ENCODE measurements at places on chromosomes 12 and 14. TPM values are rescaled to one million over a fixed set of nuclear protein-coding genes. Genes with fewer than 3 reads are reported as not detected.

DNA sequence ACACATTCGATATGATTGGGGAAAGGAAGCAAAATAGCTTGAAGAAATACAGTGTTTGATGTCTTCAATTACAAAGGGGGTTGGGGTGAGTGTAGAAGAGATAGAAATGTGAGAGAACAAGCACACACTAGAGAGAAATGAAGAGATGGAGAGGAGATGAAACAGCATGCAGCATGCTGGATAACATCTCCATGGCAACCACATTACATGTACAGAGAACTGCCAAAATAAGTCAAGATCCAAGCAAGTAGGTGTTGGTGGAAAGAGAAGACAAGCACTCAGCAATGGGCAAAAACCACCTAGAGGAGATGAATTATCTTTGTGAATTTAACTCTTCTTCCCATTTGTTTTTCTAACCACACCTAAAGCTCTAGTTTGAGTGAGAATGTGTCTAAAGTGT, 289.8 kb downstream of the GRIN2B start:
- no peak overlapping the region for H3K4me3 ChIP-seq
- H3K36me3 ChIP-seq = no peaks in the 10 kb centered on the region
- H3K4me1 ChIP-seq = no peaks in the 10 kb centered on the region
- no peak overlapping the region for H3K27ac ChIP-seq
- H3K27me3 ChIP-seq = no peaks in the 10 kb centered on the region
- no peak for DNase-seq

DNA sequence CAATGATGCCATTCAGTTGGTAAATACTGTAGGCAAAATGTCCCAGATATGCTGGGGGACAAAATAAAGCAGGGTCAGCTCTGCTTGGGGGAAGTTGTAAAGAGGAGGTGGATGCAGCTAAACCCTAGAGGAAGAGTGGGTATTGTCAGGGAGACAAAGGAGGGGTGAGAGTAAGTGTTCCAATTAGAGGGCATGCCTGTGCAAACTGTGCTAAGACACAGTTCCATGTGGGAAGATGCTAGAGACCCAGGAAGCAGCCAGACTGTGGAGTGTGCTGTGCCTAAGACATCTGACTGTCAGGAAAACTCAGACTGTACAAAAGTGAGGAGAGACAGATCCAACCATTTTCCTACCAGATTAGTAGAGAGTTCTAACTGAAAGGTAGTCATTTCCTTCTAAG, 474.3 kb downstream of the ATP23 start:
- H3K36me3 ChIP-seq = no peaks in the 10 kb centered on the region
- H3K4me3 ChIP-seq = no peak overlapping the region
- H3K27ac ChIP-seq = peak overlapping the region; percentile 80
- DNase-seq = no peak
- H3K27me3 ChIP-seq = no peaks in the 10 kb centered on the region

DNA sequence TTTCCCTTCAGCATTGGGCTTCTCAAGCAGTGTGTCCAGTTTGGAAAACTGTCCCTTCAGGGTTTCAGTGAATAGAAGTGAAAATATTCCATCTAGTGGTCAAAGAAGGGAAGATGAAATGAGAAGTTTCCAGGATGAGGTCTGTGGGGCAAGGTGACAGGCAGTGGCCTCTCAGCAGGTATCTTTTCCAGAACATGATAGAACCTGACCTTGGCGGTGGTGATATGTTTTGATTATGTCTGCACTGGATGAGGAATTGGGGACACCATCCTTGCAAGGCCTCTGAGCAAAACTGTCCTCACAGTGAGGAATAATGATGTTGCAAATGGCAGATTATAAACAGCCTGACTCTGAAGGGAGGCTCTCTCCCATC, 4.7 kb downstream of the GPX2 start:
- no peaks in the 10 kb centered on the region for H3K27me3 ChIP-seq
- no peak for DNase-seq
- no peak overlapping the region for H3K27ac ChIP-seq
- no peak overlapping the region for H3K4me3 ChIP-seq
- no peaks in the 10 kb centered on the region for H3K4me1 ChIP-seq
- H3K36me3 ChIP-seq = peaks cover 20% of the 10 kb centered on the region

GRCh38 chr12:70576341-70577282, 60.6 kb downstream of the PTPRB start:
- no peak overlapping the region for H3K27ac ChIP-seq
- H3K27me3 ChIP-seq = no peaks in the 10 kb centered on the region
- DNase-seq = no peak
- no peaks in the 10 kb centered on the region for H3K4me1 ChIP-seq
- no peaks in the 10 kb centered on the region for H3K36me3 ChIP-seq
- H3K4me3 ChIP-seq = no peak overlapping the region

DNA sequence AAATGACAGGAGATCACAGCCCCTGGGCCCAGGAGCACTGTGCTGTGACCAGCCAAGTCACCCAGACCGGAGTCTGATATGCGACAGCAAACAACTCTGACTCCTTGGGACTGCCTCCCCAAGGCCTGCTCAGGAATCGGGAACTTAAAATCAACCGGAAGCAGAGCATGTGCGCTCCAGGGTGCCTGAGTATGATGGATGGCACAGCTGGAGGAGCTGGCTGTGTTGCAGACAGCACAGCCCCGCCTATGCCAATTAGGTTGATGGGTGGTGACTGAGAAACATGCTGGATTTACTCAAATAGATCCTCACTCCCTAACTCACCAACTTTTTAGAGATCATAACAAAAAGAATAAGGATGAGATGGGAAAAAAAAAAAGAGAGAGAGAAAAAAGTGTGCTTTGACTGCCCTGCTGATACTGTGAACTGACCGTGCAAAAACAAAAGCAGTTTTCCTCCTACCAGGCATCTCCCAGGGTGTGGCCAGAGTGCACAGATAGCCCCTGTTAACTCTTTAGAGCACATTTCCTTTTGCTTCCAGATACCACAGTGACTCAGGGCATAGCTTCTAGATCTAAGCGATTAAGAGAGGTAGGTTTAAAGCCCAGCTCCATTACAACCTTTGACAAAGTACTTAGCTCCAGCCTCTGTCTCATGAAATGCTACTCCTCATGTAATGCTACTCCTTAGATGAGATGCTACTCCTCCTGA, 27.4 kb upstream of the STON2 start:
- no peak for DNase-seq
- H3K4me3 ChIP-seq = no peak overlapping the region
- H3K27me3 ChIP-seq = peaks cover 4% of the 10 kb centered on the region

DNA sequence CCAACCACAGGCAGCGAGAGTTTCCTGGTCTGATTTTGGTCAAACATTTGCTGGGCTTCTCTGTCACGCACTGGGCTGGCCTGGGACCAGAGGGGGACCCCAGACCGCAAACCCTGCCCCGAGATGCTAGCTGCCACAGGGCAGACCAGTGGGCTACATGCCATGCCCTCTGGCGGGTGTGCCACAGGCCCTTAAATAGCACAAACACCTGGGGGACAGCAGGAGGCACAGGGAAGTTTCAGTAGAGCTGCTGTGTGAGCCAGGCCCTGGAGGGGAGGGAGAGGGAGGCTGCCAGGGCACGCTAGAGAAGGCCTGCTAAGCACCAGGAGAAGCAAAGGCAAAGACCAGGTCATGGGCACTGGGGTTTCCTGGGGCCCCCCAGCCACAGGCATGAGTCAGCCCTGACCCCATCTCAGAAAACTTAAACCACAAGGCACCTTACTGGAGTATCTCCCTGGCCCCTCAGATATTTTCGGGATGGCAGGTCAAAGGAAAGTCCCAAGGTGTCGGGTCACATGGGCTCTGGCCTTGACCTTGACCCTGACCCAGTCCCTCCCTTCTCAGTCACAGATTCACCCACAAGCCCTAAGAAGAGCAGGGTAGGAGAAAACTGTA, 29.2 kb downstream of the ITPK1 start:
- no peaks in the 10 kb centered on the region for H3K4me1 ChIP-seq
- H3K27me3 ChIP-seq = no peaks in the 10 kb centered on the region
- H3K36me3 ChIP-seq = no peaks in the 10 kb centered on the region
- H3K4me3 ChIP-seq = no peak overlapping the region
- DNase-seq = peak; percentile 79
- H3K27ac ChIP-seq = no peak overlapping the region

Gene CMA1
- not detected for total RNA-seq

- no peak overlapping the region for H3K27ac ChIP-seq
- no peaks in the 10 kb centered on the region for H3K4me1 ChIP-seq
- H3K36me3 ChIP-seq = peaks cover 85% of the 10 kb centered on the region
- DNase-seq = peak; percentile 9
Measured at GRCh38 chr14:39060818-39061437, 42.1 kb downstream of the SEC23A start.

All from osteoblast (primary cell).